Fibroblast of the aortic adventitia (primary cell): ENCODE measurements at places on chromosomes 7 and 10. TPM values are rescaled to one million over a fixed set of nuclear protein-coding genes. Genes with fewer than 3 reads are reported as not detected.
A peak's percentile ranks its signal among the peaks of the same experiment; 100 is the strongest.

The WASHC2A gene
- total RNA-seq = 52.1 and 192 TPM in 2 replicates

The ABCC2 gene
- 0.98 and 1.4 TPM in 2 replicates for total RNA-seq

DNA sequence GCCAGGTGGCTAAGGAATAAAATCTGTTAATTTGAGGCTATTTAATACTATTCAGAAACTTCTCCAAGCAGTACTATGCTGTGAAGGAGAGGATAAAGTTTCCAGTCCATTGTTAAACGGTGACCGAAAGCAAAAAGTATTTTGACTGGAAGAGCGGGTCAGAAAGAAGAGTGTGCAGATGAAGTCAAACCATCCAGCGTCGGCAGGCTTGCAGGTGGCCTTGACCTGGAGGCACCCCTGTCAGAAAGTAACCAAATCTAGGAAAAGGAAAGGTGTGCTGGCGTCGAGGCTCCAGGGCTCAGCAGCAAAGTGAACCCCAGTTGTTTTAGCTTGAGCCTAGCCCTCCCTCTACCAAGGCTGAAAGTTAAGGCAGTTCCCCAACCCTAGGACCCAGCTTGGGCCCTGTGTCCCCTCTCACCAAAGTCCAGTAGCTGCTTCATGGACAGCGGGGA is 544 bp downstream of the PDK4 start:
- no peak for DNase-seq

DNA sequence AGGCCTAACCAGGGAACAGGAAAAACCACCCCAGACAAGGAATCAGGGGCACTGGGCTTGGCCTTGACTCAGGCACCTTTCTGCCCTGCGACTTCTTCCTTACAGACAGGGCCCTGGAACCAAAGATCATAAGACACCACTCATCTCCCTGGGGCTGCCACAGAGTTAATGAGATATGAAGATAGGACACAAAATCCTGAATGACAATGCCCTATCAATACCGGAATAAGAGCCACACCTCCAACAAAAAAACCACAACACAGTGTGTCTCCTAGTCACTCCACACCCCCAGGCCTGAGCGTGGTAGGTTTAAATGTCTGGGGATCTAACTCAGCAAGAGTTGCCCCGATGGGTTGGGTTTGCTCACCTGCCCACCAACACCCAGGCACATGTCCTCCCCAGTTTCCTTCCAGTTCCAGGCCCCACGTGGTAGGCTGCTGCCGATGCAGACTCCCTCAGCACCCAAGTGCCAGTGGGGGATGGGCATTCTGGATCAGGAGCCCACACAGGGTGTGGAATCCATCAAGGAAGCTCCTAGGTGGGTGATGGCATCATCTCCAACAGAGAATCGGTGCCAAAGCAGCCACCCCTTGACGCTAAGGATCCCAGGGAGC is 3.9 kb downstream of the DLG5 start:
- DNase-seq = no peak

GRCh38 chr7:780081-780480 is 52.2 kb upstream of the SUN1 start:
- DNase-seq = no peak

DNA sequence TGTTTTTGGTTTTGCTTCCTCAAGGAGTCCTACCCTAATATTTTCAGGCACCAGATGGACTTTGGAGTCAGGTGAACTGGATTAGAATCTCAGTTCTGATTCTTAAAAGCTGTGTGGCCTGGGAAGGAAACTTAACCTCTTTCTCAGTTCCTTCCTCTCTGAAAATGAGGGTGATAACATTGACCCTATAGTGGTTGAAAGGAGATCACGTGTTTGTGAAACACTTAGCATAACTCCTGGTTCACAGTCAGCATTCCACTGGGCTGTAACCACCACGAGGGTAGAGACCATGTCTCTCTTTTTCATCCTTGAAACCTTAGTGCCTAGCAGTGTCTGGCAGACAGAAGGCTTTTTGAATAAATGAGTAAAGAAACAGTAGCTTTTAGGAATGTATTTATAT is 16.7 kb downstream of the LSMEM1 start:
- DNase-seq = no peak

GRCh38 chr7:134708692-134709091 is 62.0 kb downstream of the BPGM start:
- DNase-seq = no peak

DNA sequence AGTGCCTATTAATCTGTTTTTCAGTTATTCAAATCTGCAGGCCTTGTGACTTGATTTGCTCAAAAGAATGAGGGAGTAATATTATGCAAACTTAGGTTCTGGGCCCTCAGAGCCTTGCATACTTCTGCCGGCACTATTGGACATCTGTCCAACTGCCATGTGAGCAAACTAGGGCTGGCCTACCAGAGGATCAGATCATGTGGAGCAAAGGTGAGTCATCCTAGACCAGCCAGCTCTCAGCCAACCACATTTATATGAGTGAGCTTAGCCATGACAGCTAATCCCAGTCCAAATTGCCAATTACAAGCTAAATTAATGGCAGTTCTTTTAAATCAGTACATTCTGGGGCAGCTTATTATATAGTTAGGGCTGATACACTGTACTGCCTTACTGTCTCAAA is 69.6 kb downstream of the SDHAF3 start:
- peak; percentile 43 for DNase-seq

DNA sequence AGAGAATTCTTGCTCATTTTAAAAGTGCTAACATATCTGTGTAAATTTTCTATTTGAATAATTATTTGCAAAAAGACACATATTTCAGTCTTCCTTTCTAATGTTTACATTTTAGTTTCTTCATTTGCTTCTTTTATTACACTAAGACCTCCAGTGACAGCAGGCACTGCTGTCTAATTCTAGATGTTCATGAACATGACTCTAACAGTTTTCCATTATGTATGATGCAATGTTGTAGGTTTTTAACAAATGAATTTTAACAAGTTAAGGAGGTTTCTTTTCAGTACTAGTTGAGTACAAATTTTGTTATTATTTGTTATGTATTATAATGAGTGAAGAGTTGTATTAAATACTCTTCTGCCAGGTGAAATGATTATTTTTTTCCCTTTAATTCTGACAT is 83.6 kb downstream of the GRB10 start:
- no peak for DNase-seq
